ENCODE measurements at places on chromosomes 6 and 20.

- DNase-seq: no peak
These were observed 3.8 kb downstream of the DIDO1 start for GRCh38 chr20:62922451-62922921.

- no peak for DNase-seq
These were observed 2.7 kb downstream of the TOX2 start for GRCh38 chr20:43917380-43917779.

- DNase-seq: no peak
These were observed 107.3 kb upstream of the SNX9 start for GRCh38 chr6:157715728-157716164.

DNA sequence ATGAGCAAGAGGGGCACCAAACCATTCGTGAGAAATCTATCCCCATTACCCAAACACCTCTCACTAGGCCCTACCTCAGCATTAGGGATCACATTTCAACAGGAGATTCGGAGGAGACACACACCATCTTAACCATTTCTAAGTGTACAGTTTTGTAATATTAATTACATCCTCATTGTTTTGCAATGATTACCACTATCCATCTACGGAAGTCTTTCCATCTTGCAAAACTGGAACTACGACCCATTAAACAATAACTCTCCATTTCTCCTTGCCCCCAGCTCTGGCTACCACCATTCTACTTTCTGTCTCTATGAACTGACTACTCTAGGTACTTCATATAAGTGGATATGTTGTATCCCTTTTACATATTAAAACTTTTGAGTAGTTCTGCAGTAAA lies 20.1 kb downstream of the ACOT13 start:
- no peak for DNase-seq

- DNase-seq: no peak
These were observed 5.6 kb downstream of the SRSF3 start for GRCh38 chr6:36599791-36600209.

DNA sequence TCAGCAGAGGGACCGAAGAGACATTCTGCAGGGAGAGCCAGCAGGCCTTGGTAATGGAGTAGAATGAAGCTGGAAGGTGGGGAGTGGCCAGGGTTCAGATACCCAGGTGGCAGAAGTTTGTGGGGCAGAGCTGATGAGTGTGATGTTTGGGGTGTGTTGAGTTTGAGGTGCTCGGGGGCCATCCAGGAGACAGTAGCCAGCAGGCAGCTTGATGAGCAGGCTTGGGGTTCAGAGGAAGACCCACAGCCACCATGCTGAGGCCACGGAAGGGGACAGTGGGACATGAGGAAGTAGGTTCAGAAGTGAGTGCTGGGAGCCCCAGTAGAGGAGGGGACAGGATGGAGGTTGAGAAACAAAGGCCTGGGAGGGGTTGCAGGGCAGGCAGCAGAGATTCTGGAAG lies 11.1 kb upstream of the FOXS1 start:
- no peak for DNase-seq

- no peak for DNase-seq
These were observed 32.3 kb downstream of the ELOVL2 start for GRCh38 chr6:11011787-11012234.

- DNase-seq: no peak
These were observed 52.6 kb downstream of the GINS1 start for GRCh38 chr20:25459916-25460535.

- DNase-seq: no peak
These were observed 44.9 kb upstream of the CEP162 start for GRCh38 chr6:84272298-84272697.

- no peak for DNase-seq
These were observed 125.9 kb upstream of the THBS2 start for GRCh38 chr6:169379495-169380070.

DNA sequence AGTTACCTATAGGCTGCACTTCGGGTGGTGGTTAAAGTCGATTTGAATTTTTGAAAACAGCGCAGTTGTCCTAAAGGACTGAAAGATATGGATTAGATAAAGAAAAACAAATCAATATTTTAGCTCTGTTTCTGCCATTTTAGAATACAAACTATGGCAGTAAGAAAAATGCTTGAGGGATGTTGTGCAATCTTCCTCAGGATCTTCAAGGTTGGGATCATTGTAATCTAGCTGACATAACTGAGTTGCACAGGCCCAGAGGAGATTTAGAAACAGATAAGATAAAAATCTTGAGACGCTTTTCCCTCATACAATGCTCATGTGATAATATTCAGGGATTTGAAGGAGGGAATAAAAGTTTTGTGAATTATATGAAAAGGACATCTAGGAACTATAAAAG lies 926 bp downstream of the PEX3 start:
- DNase-seq: no peak

- DNase-seq: peak; percentile 10
These were observed 130.4 kb downstream of the MOXD1 start for GRCh38 chr6:132270726-132271402.

DNA sequence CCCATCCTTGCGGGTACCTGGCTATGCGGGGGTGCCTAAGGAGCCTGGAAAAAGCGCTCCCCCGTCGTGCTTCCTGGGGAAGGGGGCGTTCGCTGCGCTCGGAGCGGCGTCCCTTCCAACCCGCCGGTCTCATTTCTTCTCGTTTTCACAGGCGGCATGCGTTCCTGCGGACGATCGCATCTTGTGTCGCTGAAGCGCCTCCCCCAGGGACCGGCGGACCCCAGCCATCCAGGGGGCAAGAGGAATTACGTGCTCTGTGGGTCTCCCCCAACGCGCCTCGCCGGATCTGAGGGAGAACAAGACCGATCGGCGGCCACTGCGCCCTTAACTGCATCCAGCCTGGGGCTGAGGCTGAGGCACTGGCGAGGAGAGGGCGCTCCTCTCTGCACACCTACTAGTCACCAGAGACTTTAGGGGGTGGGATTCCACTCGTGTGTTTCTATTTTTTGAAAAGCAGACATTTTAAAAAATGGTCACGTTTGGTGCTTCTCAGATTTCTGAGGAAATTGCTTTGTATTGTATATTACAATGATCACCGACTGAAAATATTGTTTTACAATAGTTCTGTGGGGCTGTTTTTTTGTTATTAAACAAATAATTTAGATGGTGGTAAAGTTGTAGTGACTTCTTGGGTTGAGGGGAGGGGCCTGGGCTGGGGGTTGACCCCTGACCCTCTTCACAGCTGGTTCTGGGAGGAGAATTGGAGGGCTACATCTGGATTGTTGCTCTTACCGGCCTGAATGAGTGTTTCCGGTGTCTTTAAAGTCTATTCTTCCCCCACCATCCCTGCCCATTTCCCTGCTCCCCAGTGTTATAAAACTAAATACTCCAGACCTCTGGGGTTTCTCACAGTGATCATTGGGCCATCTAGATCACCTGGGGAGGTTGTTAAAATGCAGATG lies 1.1 kb downstream of the ID1 start:
- DNase-seq: peak; percentile 45

DNA sequence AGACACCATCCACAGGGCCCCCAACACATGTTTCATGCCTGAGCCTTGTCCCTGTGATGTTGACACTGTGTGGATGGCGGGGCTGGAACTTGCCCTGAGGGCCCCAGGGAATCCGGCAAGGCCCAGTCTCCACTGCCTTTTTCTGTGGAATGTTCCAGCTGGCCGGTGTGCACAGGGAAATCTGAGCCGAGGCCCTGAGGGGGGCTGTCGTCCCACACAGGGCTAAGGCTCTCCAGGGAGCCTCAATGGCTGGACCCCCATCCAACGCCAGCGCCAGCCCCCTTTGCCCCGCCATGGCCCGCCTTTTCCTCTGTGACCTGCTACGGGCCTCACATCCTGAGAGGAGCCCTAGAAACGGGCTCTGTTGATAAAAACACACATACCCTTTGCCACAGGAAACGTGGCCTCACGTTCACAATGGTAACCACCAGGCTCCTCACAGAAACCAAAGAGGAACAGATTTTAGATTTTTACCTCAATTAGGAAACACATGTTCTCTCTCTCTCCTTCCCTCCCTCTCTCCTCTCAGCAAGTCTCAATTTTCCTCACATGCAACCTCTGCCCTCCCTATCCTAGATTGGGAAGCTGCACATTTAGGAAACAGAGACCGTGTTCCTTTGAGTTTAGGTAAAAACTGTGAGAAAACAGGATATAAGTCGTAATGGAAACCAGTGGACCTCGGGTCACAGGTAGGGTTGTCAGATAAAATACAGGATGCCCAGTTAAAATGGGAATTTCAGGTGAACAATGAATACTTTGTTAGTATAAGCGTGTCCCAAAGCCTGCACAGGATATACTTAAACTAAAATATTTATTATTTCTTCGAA lies 13.7 kb upstream of the ZNF831 start:
- DNase-seq: no peak

GRCh38 chr6:72218125-72218524 lies 331.8 kb downstream of the RIMS1 start:
- no peak for DNase-seq

DNA sequence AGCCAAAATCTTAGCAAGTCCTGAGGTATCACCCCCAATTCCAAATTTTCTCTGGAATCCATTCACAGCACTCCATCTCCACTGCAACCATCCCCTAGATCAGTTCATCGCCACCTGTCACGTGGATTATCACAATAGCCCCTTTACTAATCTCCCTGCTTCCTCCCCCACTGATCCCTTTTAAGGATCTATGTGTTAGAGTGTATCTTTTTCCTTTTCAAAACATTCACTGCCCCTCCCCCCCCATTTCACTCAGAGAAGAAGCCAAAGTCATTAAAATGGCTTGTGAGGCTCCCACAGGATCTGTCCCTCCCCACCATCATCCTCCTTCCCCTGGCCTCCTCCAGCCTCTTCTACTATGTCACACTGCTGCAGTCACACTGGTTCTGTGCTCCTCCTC lies 18.4 kb upstream of the SPAG4 start:
- no peak for DNase-seq

All from NCI-H1092 treated with DMSO at 0.1 percent for 48 hours (cell line).